Nasal cavity respiratory epithelium epithelial cell of viscerocranial mucosa (primary cell): ENCODE measurements at places on chromosomes 7 and 10. TPM values are rescaled to one million over a fixed set of nuclear protein-coding genes. Genes with fewer than 3 reads are reported as not detected.

MALRD1 gene
- total RNA-seq, result not detected in 2 replicates

CPN1 gene
- total RNA-seq, result not detected in 2 replicates

CYP2C9 gene
- 0.71 TPM in 1 of 2 replicates, not detected in the other for total RNA-seq

TUBAL3 gene
- 0.34 and 0.36 TPM in 2 replicates for total RNA-seq
